Stimulated activated CD8-positive, alpha-beta memory T cell treated with anti-CD3 and anti-CD28 coated beads, Interleukin-7, amount 100 ng/mL, for 4 hours (primary cell): ENCODE measurements at places on chromosomes 1 and 21.
A peak's percentile ranks its signal among the peaks of the same experiment; 100 is the strongest.

DNA sequence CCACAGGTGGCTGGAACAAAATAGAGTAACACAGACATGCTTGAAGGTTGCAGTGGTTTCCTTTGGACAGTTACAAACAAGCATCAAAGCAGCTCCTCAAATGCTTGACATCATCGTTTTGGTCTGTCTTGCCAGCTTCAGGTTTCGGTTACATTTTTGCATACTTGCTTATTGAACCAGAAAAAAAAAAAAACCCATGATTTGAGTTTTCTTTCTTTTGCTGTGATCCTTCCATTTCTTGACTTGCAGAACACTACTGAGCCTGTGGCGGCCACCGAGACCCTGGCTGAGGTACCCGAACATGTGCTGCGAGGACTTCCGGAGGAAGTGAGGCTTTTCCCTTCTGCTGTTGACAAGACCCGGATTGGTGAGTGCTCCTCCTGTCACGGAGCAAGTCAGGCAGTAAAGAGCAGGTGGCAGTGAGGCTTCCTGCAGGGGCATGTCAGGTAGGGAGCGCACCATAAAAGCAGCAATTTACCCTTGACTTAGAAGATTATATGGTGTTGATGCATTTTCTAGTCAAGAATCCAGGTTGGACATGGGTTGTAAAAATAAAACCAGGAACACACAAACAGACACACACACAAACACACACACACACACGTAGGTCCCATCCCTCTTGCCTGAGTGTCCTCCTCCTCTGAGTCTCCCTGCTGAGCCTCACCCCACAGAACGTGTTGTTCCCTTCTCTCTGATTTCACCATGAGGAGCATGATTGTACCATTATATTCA is 30.9 kb downstream of the PRDM2 start:
- peak; percentile 69 for DNase-seq

- DNase-seq = no peak
Observed at GRCh38 chr1:163170331-163170730, 32.4 kb downstream of the RGS5 start.

GRCh38 chr1:110450929-110451328 is at the start of gene PROK1:
Gene PROK1 (plus strand): TSS chr1:110451149. CDS start chr1:110451217, 68 bp downstream.
- DNase-seq = no peak

- no peak for DNase-seq
Observed at GRCh38 chr1:82921759-82922158, 1077.2 kb downstream of the TTLL7 start.

- no peak for DNase-seq
Observed at GRCh38 chr1:194281376-194281775, 1095.0 kb upstream of the B3GALT2 start.

DNA sequence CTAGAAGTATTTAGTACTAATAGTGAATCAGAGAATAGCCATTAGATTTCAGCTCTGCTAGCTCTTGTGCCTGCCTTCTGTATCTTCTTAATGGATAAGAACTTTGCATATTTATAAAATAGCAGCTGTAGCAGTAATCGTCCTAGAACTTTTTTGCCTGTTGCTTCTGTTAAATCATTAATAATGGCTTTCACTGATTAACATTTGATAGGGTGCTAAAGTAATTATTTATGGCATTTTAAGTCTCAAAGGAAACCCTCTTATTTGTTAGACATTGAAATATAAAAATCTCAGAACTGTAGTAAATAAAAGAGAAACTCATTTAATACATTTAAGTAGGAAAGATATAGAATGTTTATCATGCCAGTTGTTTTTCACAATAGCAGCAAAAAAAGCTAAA is 27.0 kb downstream of the SPEN start:
- DNase-seq = no peak

DNA sequence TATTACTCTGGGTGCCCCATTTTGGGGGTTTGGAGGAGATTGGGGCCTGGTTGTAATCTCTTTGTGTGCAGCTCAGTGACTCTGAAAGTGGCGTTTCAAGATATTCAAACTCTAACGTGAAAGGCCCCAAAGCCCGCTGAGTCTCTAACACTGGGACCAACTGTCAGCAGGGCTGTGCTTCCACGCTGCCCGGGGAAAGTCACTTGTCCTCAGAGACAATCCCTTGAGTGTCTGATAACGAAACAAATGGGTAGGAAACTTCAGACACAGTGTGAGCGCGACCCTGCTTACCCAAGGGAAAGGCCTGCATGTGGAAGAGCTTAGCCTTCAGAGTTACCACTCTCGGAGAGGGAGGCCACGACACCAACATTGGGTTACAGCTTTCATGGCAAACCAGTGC is 837 bp downstream of the UBASH3A start:
- no peak for DNase-seq

DNA sequence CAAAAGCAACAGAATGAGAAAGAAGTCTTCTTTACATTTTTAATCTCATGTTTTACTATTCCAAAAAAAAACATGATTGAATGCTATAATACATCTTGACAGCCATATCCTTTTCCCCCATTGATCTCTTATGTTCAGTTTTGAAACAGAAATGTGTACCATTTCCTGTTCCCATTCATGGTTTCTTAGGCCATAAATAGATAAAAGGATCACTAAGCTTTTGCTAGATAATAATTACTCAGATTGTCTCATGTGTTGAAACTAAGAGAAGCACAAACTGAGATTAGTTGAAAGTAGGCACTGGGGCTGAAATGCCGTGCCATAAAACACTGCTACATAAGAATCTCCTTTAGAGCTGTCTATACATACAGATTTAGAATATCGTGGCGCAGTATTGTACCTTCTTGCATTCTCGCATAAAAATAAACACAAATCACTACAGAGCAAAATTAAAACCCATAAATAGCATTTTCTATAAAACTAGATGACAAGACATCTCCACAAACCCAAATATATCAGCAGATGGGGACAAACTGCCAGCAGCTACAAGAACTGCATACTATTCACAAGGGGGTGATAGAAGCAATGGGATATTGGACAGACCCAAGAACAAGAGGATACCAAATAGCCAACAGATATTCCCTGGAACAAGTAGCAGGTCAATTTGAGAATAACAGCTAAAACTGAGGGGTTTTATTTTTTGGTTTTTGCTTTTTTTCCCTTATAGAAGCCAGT is 405.3 kb upstream of the PRMT6 start:
- DNase-seq = no peak

DNA sequence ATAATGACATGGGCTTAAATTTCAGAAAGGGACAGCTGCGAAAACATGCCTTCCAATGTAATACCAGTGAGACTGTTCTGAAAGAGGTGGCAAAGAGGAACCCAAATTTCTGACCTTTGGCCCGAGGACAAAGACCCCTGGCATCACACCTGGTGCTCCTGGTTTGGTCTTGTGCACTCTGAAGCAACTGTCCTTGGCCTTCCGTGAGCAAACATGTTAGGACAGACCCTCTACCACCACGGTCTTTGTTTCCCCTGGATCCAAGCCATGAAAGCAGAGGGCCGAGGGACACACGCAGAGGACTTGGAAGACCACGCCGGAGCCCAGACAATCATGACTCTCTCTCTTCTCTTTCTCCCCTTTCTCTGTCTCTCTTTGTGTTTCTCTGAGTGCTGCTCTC is 6.0 kb downstream of the REG4 start:
- no peak for DNase-seq

DNA sequence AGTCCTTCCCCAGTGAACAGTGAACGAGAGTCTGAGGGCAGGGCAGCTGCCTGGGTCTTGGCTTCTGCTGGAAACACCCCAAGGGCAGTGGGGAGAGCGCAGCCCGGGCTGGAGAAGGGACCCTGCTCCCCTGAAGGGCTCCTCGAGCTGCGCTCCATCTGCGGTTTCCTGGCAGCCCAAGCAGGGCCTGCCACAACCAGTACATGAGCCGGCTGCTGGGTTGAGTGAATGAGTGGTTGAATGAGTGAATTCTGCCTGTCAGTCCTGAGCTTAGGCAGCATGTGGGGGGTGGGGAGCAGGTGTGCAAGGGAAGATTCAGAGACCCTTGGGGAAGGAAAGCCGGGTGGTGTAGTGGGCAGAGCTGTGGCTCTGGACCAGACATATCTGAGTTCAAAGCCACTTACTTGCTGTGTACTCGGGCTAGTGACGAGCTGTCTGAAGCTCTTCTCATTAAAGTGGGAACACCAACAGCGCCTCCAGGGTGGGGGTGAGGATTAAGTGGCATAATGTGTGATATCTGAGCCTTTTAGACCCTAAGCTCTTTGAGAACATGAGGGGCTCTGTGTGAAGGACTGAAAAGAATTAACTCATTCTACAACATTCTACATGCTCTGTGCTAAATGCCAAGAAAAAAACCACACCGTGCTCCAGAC is 3.7 kb downstream of the OPRD1 start:
- DNase-seq = no peak

DNA sequence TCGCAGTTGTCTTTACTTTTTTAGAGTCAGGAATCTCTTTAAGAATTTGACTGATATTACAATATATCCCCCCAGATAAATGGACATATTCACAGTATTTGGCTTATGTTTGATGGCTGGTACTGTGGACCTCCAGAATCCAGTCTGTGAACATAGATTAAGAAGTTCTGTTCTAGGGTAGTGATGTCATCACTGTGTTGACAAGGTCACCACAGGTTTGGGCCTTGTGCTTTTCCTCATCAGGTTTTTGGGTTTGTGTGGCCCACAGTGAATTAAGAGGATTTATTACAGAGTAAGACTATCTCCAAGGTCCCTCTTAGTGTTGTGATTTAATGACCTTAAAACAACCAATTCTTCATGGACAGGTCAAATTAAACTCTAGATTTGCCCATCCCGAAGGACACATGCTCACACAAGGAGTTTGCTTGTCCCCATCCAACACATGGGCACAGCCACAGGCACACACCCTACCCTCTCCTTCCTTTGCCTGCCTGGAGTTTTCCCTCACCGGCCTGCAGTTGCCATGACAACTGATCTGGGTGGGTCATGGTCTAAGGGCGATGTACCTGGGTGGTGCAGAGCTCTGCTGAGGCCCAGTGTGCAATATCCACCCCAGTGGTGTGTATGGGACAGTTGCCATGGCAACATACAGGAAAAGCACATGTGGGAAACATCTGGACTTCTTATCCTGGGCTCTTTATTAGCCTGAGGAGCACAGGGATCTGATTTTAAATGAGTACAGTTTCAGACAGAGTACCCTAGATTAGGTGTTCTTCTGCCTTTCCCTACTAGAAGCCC is 98.6 kb downstream of the NAV1 start:
- DNase-seq = no peak

- no peak for DNase-seq
Observed at GRCh38 chr1:15217654-15218053, 29.4 kb upstream of the FHAD1 start.

DNA sequence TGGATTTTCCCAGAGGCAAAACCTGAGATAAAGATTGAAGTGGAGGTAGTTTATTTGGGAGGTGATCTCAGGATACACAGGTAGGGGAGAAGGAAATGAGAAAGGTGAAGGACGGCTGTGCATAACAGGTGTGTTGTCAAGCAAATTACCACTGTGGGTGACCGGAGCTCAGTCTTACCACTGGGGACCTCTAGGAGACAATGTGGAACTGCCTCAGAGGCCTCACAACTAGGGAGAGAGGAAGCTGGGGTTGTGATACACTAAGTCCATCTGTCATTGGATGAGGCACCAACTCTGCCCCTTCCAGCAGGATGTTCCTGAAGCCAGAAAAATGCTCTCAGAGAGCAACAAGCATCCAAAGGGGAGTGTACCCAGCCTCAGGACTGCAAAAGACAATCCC is 32.6 kb downstream of the GRIK3 start:
- DNase-seq = no peak

DNA sequence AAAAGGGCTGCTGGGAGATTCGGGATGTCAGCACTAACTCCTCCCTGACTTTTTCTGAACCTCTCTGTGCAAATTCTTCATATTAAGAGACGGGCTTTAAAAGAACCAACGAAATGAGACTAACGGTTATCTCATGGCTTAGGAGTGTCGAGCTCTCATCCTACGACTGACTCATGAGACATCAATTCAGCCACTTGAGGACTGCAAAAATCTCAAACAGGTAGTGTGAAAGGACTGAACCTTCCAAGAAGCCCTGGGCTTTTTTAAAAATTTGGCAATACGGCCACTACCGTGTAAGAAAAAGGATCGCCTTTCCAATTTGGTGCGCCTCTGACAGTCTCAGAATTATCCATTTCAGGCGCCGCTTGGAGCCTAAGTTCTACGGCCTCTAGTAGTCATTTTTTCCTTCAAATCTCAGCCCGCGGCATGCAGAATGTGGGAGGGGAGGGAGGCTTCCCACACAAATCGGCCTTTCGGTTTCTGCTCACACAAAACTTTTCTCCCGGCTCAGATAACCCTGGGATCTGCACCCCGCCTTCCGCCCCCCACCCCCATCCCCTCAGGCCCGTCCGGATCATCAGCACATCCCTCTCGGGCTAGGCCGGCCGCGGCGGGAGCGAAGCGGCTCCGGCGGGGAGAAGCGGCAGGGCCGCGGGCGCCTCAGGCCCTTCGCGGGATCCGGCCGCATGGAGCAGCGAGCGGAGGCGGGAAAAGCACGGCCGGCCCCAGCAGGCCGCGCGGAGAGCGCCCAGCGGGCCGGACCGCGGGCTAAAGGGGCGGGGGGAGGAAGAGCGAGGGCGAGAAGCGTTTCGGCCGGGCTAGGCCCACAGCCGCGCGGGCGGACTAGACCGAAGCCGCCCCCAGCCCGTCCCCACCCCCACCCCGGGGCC is 618 bp downstream of the HNRNPR start:
- DNase-seq = peak; percentile 55

DNA sequence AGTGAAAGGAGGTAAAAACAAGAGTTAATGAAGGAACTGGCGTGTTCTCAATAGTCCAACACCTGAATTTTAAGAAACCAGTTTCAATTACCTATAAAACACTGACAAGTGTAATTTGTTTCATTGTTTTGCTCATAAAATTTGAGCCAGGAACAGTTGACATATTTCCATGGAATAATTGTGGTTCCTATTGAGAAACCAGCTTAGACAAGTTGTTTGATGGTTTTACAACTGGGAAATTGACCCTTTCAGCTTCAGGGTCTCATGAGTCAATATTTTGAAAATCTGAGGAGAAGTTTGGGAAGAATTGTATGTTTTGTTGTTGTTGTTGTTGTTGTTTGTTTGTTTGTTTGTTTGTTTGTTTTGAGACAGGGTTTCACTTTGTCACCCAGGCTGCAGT is 69.1 kb upstream of the GADD45A start:
- no peak for DNase-seq

GRCh38 chr1:94296018-94296417 is 58.6 kb upstream of the ARHGAP29 start:
- no peak for DNase-seq

- no peak for DNase-seq
Observed at GRCh38 chr1:158323866-158324265, 7.5 kb downstream of the CD1B start.

DNA sequence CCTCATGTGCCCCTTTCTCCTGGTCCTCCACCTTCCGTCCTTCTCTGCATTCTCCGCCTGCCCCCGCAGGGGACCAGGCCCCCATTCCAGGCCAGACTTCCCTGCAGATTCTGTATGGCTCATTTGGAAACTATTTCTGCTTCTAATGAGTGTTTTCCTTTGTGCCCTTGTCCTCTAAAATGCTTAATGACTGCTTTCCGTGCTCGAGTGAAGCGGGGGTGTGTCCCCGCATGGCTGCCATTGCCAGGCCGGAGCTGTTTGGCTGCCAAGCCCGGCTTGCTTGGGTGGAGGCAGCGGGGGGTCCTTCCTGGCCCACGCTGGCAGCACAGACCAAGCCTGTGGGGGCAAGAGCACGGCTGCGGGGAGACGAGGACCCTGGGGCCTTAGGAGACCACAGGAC is 299.3 kb upstream of the VAMP3 start:
- DNase-seq = no peak

GRCh38 chr1:44894591-44894990 is 51.5 kb upstream of the PTCH2 start:
- no peak for DNase-seq

GRCh38 chr21:26131554-26131953 is 39.0 kb downstream of the APP start:
- no peak for DNase-seq
